Stimulated activated CD8-positive, alpha-beta memory T cell treated with anti-CD3 and anti-CD28 coated beads, Interleukin-4, amount 100 ng/mL, for 1 hour (primary cell): ENCODE measurements at places on chromosomes 2 and 18.

GRCh38 chr2:137776697-137777096 lies 187.6 kb upstream of the HNMT start:
- DNase-seq, result no peak

DNA sequence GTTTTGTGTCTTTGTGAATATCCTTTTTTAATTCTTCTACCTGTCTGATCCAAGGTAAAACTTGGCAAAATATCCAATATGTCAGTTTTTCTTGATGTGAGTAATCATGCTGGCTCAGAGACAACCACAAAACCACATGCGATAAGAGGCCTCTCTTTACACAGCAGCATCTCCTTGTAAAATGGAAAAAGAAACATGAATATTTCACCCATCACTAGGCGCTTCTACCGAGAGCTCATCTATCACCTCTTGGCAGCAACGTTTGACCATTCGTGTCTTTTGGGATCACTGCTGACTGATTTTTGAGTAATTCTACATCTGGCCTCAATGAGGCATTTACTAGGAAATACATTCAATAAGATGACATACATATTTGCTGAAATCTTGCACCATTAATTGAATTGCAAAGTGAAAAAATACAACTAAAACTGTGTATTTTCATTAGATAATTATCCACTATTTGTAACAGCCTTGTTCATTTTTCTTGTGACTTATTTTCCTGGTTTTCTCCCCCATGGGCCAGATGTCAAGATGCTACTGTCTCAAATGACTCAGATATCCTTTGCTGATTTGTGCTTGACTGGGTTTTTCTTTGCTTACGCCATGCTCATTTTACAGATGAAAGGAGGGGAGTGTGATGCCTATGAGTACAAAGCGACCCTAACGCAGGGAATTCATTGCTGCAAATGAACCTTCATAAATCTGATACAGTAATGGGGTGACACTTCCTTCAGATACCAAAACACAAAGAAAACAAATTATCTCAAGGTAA lies 467.5 kb downstream of the FBXO15 start:
- no peak for DNase-seq

GRCh38 chr18:78664848-78665247 lies 314.8 kb upstream of the SALL3 start:
- no peak for DNase-seq

DNA sequence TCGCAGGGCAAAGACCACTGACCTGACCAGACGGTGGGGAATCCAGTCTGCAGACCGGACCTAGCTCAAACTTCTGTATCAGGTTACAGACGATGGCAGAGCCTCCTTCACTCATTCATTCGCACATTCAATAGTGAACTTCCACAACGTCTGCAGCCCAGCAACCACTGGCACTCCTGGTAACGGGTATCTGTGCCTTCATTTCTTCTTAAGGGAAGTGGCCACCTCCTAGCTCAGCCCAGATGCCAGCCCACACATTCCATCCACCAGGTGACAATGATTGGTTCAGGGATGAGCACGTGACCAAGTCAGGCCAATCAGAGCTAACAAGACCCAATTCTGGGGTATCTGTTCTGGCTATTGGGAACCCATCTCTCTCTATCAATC lies 15.9 kb upstream of the ARMC9 start:
- DNase-seq, result no peak

- no peak for DNase-seq
Observed at GRCh38 chr2:51994123-51994763, 962.3 kb upstream of the NRXN1 start.

GRCh38 chr2:166197446-166197845 lies 69.6 kb upstream of the SCN1A start:
- no peak for DNase-seq

DNA sequence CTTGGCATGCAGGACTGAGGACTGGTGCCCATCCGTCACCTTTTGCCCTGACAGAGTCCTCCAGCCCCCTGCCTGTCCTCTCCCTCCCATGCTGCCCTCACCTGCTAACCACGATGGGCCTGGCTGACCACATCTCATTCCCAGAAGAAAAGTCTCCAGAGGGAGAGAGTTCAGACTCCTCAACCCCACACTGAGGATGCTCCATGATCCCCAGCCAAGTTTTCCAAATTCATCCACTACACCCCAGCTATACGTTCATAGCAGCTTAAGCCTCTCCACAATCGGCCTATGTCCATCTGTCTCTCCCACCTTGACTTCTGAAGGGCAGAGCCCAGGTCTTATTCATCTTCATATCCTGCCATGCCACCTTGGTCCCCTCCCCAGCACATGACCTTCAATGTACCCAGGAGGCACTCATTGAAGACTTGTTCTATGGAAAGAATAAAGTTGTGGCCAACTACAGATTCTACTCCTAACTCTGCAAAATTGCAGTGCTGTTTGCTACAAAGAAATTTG lies 115.6 kb upstream of the ID2 start:
- no peak for DNase-seq

- no peak for DNase-seq
Observed at GRCh38 chr2:105375001-105375561, 23.8 kb downstream of the FHL2 start.

DNA sequence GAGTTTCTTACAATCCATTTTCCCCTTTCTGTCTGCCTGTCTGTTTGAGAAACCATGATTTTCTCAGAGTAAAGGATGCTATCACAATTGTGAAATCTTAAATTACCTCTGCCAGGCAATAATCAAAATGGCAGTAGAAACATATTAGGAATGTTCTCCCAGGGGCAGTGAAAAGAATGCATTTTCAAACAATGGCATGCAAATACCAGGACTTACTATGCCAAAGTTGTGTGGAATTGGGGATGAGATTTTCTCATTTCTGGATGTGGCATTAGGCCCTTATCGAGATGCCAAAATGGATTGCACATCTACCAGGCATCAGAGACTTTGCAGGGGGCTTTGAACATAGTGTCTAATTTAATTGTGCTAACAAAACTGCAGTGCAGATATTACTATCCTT lies 821.4 kb downstream of the RNF144A start:
- no peak for DNase-seq

DNA sequence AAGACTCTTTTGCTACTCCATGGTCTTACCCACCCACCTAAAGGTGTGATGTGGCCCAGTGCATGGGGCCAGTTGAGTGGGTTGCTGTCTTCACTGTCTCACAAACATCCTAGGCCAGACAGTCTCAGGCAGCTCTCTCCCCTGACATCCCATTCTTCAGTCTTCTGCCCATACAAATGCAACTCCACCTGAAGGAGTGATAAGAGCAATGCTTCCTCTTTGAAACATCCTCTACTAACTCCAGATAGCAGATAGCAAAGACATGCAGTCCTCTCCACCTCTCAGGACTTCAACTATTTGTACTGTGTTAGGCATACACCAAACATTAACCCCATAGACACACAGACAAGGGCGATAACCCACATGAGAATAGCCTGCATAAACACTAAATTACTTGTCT lies 71.3 kb downstream of the MTHFD2 start:
- DNase-seq, result no peak

GRCh38 chr2:17272170-17272569 lies 246.1 kb downstream of the RAD51AP2 start:
- no peak for DNase-seq

DNA sequence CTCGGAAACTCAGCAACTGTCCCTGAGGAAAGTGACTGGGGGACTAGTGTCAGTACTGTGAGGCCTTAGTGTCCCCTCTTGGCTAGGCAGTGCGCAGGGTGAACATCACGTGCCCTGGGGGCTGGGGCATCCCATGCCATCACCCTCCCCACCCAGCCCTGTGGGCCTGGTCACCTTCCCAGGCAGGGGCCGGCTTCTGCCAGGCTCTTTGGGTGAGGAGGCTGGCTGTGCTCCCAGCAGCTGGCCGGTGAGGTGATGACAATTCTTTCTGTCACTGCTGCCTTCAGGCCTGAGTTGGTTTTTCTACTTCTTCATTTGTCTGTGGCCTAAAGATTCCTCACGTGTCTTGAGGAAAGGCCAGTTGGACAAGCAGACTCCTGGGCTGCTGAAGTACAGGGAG lies 180.8 kb downstream of the KLHL29 start:
- DNase-seq, result no peak

DNA sequence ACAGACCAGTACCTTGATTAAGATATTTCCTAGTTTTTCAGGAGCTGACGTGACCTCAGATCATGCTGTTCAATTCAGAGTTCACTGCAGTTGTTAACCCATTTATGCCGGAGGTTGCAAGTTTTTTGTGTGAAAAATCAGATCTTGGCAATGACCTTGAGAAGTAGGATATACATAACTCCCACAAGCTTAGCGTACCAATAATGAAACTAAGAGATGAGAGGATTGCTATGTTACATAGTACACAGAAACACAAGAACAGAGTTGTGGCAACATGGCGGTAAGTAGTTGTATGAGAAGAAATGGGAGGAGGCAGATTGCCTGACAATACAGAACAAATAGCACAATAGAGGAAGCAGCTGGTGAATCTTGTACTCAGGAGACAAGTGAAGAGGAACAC lies 39.1 kb downstream of the PPIG start:
- DNase-seq, result no peak

DNA sequence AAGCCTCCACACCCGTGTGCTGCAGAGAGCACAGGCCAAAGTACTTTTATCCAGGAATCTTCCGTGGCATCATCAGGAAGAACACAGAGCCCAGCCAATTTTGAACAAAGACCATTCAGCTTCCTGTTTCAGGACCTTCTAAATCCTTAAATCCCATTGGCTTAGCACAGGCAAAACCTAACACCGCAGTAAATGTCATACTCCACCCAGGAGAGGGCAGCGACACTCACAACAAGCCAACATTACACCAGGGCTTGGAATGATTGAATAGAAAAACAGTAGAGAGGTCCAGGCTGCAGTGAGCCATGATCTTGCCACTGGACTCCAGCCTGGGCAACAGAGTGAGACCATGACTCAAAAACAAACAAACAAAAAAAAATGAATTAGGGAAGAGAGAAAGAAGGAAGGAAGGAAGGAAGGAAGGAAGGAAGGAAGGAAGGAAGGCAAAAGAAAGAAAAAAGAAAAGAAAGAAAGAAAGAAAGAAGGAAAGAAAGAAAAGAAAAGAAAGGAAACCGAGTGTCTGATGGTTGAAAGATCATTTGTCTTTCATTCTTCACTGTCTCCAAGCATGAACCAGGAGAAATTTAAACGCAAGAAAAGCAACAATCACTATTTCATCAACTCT lies 144.6 kb upstream of the SATB2 start:
- no peak for DNase-seq

- DNase-seq, result no peak
Observed at GRCh38 chr2:58609326-58609725, 368.2 kb upstream of the FANCL start.

DNA sequence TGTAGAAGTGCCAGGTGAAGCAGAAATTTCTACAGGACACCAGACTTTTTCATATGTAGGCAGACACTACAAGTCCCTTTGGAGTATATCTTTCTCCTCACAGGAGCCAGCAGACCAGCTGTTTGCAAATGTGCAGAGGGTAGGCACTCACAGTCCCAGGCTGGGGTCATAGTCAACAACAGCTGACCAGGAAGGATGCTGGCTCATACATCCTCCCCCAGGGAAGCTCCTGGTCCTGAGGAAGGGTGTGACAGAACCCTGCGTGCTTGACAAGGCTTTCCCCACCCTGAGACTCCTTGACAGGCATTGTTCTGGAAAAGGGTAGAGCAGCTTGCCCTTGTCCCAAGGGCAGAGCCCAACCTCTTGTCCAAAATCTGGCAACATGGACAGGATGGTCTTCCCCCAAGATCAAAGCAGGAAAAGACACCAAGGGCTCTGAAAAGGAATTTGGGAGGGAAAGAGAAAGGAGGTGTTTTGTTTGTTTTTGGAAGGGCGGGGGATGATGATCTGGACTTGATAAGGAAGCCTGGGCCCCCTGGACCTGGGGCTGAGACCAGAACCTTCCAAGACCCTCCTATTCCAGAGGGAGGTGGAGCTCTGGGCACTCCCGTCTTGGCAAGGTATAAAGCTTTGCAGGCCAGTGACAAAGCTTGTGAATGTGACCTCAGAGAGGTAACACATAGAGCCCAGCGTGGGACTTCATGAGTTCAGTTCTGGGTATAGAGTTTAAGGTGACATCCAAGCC lies 87.1 kb downstream of the GFPT1 start:
- DNase-seq, result no peak

GRCh38 chr2:95024371-95024770 lies 1.1 kb upstream of the MAL start:
- DNase-seq, result no peak

- no peak for DNase-seq
Observed at GRCh38 chr2:100964681-100965169, 37.4 kb upstream of the RPL31 start.

GRCh38 chr18:53874103-53874502 lies 350.4 kb downstream of the MBD2 start:
- no peak for DNase-seq

GRCh38 chr2:44566059-44566458 lies 204.3 kb downstream of the CAMKMT start:
- no peak for DNase-seq

- no peak for DNase-seq
Observed at GRCh38 chr2:95375532-95376150, 26.9 kb upstream of the FAHD2A start.

DNA sequence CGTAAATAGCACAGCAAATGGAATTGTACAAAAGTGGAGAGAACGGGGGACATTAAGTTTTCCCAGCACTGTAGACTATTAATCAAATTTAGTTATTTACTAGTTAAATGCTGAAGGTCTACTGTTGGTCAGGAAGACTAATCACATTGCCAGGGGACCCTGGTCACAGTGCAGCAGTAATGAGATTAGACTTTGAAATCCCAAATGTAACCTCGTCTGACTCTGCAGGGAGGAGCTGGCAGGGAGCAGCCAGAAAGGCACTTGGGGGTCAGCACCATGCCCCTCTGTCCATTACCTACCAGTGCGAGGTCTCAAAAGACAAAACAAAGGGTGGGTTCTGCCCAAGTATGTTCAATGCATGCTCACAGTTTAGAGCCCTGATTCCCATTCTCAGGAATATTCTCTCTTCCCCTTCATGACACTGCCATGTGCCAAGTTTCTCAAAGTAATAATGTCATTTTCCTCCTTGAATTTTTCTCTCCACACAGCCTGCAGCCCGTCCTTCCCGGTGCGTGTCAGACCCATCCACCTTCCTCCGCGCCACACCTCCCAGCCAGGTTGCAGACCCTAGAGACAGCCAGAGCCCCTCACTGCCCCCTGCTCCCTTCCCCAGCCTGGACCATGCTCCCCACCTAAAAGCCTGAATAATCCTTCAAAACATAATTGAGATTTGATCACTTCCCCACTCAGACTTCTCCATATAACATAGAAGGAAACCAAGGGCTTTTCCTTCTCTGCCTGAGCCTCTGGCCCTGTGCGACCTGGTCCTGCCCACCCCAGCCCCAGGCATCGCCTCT lies 52.5 kb downstream of the TMEM18 start:
- DNase-seq, result no peak
